Fibroblast of the conjunctiva (primary cell): ENCODE measurements at places on chromosomes 13 and 19.
A peak's percentile ranks its signal among the peaks of the same experiment; 100 is the strongest.

GRCh38 chr13:25347151-25347550 lies 24.6 kb upstream of the ATP8A2 start:
- DNase-seq = no peak

DNA sequence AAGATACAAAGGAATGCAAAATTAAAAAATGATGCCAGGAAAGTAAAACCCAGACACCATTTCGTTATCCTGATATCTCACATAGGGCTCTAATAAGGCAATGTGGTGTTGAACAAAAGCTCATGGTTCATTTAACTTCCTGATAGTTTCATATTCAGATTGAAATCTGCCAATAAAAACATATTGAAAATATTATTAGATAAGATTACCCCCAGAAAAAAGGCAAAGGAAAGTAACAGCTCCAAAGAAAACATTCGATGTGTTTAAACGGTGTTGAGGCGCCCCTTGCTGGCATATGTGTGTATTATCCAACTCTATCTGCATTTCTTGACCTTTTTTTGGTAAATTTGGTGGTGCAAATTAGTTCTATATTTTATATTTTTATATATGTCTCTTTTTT lies 75.9 kb downstream of the ESD start:
- peak; percentile 36 for DNase-seq

DNA sequence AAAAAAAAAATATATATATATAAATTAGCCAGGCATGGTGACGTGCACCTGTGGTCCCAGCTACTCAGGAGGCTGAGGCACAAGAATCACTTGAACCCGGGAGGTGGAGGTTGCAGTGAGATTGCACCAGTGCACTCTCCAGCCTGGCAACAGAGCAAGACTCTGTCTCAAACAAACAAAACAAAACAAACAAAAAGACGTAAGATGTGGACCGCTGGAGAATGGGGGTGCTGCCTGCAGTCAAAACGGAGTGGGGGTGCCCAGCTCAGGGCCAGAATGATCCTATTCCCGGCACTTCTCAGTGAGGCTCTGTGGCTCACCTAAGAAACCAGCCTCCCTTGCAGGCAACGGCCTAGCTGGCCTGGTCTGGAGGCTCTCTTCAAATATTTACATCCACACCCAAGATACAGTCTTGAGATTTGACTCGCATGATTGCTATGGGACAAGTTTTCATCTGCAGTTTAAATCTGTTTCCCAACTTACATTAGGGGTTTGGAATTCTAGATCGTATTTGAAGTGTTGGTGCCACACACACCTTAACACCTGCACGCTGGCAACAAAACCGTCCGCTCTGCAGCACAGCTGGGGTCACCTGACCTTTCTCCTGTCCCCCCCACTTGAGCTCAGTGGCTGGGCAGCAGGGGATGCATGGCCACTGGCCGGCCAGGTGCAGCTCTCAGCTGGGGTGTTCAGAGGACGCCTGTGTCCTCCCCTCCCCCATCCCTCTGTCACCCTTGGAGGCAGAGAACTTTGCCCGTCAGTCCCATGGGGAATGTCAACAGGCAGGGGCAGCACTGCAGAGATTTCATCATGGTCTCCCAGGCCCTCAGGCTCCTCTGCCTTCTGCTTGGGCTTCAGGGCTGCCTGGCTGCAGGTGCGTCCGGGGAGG lies at the start of gene F7:
TSS of gene F7 (plus strand) at position 760 of the 889 bp plus-strand sequence. CDS start at position 811, 51 bp downstream.
- no peak for DNase-seq

GRCh38 chr19:13138916-13139198 lies 11.3 kb downstream of the STX10 start:
- DNase-seq = no peak

DNA sequence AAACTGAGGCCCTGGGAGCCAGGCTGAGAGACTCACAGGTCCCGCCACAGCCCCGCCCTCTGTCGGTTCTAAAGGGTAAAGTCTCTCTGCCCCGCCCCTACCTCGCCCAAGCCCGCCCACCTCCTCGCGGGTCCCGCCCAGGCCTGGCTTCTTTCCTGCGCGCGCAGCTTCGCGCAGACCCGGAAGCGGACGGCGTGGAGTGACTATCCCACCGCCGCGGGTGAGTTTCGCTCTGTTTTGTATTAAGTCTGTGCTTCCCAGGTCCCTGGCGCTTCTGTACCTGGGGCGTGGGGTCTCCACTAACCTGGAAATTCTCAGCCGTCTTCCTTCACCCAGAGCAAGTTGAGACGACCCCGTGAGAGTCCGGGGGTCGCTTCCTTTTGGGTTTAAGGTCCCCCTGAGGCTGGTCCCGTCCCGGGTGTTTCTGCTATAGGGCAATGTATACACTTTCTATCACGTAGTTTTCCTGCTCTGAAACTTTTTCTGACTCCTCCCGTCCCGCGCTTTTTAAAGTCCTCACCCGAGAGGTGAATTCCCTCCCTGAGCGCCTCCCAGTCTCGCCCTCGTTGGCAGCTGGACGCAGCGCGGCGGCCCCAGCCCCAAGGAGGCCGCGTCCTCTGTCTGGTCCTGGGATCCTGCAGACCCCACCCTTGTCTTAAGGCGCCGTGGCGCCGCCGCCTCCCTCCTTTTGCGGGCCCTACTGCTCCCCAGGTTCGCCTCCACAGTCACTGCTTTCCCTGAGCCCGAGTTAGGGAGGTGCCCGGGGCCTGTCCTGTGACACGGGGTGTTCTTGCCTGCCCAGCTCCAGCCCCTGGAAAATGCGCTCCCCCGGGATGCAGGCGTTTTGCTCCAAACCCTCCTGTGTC lies at the start of gene ZNF765:
TSS of gene ZNF765 (plus strand) at position 176 of the 866 bp plus-strand sequence. CDS start 2,867 bp downstream, outside the sequence.
- peak; percentile 83 for DNase-seq

DNA sequence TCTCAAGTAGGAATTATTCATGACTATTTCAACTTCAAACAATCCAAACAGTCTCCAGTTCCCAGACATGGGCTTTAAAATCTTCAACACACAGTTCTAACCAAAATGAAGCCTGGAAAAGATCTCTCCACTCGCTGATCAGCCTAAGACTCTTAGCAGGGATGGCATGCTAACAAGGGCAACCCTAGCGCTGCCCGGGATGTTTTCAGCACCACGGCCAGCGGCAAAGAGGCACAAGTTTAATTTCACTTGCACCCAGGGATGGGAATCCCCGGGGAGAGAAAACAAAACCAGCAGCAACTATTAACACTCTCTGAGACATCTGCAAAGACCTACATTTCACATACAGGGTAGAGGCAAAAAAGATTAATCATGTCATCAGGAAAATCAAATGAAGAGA lies 43.0 kb downstream of the CACNA1A start:
- DNase-seq = no peak

GRCh38 chr13:47521890-47522487 lies 479.1 kb downstream of the SUCLA2 start:
- no peak for DNase-seq

DNA sequence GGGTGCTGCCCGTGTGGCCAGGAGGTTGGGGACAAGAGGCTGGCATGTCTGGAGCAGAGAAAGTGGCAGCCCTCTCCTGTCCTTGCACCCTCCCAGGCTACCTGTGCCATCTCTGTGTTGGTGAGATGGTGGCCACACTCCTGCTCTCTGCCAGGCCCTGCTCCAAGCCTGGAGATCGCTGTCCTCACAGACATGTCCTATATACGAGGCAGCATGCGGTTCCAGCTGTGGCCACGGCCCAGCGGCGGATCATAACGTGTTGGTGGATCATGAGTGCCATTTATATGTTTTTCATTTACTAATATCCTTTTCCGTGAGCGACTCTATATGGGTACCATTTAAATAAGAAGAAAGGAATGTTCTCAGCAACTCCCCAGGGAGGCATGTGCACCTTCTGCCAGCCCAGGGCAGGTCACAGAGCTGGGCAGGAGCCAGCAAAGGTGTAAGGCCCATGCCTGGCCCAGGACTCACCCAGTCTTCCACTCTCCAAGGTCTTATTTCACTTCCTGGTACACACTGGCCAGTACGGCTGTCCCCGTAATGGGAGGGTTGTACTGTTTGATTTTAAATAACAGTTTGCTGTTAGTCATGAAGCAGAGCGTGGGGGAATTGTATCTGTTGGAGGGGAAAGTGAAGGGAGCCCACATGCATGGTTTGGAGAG lies 47.2 kb upstream of the LDLR start:
- no peak for DNase-seq

GRCh38 chr19:29366757-29367156 lies 153.8 kb upstream of the UQCRFS1 start:
- DNase-seq = no peak

- no peak for DNase-seq
Measured at GRCh38 chr13:31367410-31367809, 167.6 kb downstream of the B3GLCT start.

DNA sequence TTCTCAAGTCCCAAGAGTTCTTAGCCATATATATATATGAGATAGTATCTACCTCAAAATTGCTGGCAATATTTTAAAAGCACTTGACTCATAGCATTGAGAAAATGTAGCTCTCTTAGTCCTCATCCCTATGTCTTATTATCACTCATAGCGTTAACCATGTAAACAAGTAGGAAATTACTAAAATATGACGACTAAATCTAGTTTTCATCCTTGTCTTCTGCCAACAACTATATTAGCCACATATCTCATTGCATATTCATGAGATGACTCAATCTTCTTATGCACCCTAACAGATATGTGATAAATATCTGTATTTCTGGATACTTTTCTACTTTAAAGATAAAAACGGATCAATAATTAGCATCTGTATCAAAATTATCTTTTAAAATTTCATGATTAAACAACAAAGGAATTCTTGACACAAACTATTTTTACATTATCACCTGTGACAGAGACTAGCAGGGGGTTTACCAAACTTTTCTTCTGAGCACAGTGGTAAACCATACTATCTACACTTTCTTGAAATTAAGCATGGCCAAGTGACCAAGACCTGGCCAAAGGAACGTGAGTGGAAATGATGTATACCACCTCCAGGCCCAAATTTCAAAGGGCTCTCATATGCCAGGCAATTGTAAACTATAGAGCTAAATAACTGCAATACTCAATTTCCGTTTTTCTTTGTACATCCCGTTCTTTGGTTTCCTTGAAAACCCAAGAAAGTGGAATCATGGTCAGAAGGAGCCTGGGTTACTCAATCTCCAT lies 45.7 kb downstream of the ZC3H13 start:
- DNase-seq = no peak

GRCh38 chr19:16778796-16779411 lies 50.3 kb upstream of the SIN3B start:
- DNase-seq = peak; percentile 31

DNA sequence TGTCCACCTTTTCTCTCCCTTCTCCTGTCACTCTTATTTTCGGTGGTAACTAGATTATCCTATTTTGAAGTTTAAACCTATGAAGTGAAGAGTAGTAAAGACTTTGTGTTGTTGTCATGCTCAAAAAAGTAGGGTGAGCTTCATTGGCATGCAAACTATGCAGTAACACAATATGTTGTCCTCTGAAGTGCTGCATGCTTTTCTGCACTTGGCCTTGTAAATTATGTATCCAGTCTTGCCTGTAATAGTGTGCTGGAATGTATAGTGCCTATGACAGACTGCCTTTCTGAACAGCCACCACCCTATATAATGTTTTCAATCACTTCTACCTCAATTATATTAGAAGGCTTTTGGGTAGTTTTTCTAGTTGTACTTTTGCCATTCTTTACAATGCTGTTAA lies 1198.2 kb upstream of the PCDH20 start:
- no peak for DNase-seq

DNA sequence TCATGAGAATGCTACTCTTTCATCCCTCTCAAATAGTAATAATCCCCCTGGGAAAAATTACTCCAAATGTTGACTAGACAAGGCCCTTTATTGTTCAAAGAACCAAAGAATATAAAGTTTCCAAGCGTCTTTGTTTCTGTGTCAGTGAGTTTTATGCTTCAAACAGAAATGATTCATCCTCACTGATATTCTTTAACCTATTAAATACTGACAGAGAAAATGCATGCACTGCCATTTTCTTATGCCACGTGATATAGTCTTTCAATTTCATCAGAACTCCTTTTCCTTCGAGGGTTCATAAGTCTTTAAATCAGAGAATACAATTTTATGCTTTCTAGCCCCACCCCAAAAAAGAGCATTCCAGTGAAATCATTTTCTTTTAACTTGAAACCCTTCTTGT lies 211.6 kb downstream of the SHISA2 start:
- no peak for DNase-seq

- no peak for DNase-seq
Measured at GRCh38 chr19:15683411-15683810, 10.5 kb downstream of the CYP4F12 start.

GRCh38 chr13:65653613-65654012 lies 1576.5 kb downstream of the PCDH9 start:
- no peak for DNase-seq

DNA sequence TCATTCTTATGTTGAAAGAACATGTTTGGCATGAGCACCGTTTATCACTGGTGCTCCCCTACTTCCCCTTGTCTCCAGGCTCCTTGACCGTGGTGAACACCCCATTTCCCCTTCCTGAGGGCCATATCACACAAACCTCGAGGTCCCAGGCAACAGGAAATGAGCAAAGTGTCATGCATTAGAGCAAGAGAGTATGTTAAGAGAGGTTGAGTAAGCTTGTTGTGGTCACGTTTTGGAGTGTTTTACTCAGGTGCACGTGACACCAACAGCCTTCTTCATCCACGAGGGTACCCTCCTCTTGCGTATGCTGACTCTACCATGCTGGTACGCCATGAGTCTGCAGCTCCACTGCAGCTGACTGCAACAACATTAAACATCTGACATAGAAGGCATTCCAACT lies 482.2 kb upstream of the NBEA start:
- DNase-seq = no peak

GRCh38 chr13:36710396-36710795 lies 36.6 kb downstream of the SERTM1 start:
- DNase-seq = no peak

GRCh38 chr13:99565478-99566124 lies 64.3 kb downstream of the TM9SF2 start:
- DNase-seq = no peak

- no peak for DNase-seq
Measured at GRCh38 chr13:83211301-83211700, 671.0 kb downstream of the SLITRK1 start.

GRCh38 chr19:10929402-10929794 lies 787 bp downstream of the TIMM29 start:
- DNase-seq = no peak

GRCh38 chr13:55553701-55554100 lies 1587.0 kb upstream of the PRR20A start:
- DNase-seq = no peak

DNA sequence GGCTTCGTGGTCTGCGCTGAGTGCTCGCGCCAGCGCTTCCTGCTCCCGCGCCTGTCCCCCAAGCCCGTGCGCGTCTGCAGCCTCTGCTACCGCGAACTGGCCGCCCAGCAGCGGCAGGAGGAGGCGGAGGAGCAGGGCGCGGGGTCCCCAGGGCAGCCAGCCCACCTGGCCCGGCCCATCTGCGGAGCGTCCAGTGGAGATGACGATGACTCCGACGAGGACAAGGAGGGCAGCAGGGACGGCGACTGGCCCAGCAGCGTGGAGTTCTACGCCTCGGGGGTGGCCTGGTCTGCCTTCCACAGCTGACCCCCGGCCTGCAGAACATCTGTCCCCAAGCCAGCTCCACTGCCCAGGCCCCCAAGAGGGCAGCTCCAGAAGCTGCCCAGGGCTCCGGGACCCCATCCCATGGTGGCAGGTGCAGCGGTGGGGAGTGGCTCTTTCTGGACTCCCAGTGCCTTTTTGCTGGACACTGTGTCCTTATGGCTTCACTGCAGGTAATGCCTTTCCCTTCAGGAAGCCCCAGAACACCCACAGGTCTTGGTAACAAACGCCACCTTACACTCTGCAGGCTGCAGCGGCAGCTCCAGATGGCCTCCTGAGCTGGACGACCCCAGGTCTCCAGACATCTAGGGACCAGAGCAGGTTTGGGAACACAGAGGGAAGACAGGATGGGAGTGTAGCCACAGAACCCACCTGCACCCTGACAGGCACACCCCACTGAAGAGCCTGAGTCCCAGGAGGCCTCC lies 9.3 kb downstream of the PLEKHF1 start:
- no peak for DNase-seq
